K562 (cell line): ENCODE measurements at places on chromosomes 12 and 14. TPM values are rescaled to one million over a fixed set of nuclear protein-coding genes. Genes with fewer than 3 reads are reported as not detected.

PPP2R5E gene
- total RNA-seq, result 30.3 and 30.8 TPM in 2 replicates

ABCD2 gene
- total RNA-seq, result 0.04 TPM in 1 of 2 replicates, not detected in the other

ZDHHC22 gene
- total RNA-seq, result not detected in 2 replicates

KRT80 gene
- not detected in 2 replicates for total RNA-seq

DPY19L2 gene
- total RNA-seq, result 0.13 and 0.18 TPM in 2 replicates

NOVA1 gene
- total RNA-seq, result not detected in 2 replicates

VRK1 gene
- 83.6 and 84.0 TPM in 2 replicates for total RNA-seq

MFAP5 gene
- not detected in 2 replicates for total RNA-seq

ESRRB gene
- 24.7 TPM in 2 replicates for total RNA-seq

NPFF gene
- not detected in 2 replicates for total RNA-seq
